Kasumi-1 (cell line): ENCODE measurements at places on chromosomes 16 and 17.
A peak's percentile ranks its signal among the peaks of the same experiment; 100 is the strongest.

DNA sequence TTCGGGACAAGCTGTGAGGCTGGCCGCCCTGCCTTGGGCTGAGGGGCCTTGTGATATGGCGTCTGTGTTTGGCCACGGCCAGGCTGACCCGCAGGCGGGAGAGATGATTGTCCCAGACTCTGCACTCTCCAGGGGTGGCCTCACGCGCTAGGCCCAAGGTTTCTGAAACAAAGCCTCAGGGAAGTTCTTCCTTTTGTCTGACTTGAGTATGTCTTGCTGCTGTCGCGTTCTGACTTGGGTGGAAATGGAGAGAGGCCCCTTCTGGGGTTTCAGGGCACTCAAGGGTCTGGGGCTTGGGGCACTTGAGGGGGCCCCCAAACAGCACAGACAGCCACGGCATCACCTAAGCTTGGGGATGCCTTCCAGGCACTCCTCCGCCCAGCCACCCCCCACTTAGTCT is 3.8 kb upstream of the METRN start:
- no peak for DNase-seq

- no peak for DNase-seq
These were observed 137.6 kb upstream of the RCVRN start for GRCh38 chr17:10042589-10043244.

DNA sequence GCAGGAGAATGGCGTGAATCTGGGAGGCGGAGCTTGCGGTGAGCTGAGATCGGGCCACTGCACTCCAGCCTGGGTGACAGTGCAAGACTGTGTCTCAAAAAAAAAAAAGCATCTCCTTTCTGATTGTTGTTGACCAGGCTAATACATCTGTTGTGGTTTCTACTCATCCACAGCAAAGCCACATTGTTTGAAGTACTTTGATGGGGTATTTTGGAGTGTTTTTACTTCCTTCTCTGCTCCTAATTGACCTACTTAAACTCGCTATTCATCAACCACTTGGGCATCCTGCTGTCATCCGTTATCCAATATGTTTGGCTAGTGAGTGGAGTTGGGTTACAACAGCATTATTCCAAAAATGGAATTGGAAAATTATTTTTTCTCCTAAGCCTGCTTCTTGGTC is 3.5 kb upstream of the CDC27 start:
- DNase-seq: peak; percentile 22

- no peak for DNase-seq
These were observed 3.4 kb upstream of the NUBP1 start for GRCh38 chr16:10740000-10740844.

- DNase-seq: no peak
These were observed 2.7 kb downstream of the LYRM1 start for GRCh38 chr16:20903116-20903898.

DNA sequence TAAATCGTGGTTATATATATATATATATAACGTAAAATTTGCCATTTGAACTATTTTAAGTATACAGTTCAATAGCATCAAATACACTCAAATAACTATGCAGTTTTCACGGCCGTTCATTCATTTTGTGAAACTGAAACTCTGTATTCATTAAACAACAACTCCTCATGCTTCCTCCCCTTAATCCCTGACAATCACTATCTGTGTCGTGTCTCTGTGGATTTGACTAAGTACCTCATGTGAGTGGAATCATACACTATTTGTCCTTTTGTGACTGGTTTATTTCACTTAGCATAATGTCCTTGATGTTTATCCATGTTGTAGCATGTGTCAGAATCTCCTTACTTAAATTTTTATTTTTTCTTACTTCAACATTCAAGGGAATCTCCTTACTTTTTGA is 2.8 kb downstream of the CCL23 start:
- no peak for DNase-seq
